AG04449 (cell line): ENCODE measurements at places on chromosomes 5 and 9.
A peak's percentile ranks its signal among the peaks of the same experiment; 100 is the strongest.

GRCh38 chr5:59293700-59294099, 599.8 kb downstream of the PDE4D start:
- no peak for DNase-seq

DNA sequence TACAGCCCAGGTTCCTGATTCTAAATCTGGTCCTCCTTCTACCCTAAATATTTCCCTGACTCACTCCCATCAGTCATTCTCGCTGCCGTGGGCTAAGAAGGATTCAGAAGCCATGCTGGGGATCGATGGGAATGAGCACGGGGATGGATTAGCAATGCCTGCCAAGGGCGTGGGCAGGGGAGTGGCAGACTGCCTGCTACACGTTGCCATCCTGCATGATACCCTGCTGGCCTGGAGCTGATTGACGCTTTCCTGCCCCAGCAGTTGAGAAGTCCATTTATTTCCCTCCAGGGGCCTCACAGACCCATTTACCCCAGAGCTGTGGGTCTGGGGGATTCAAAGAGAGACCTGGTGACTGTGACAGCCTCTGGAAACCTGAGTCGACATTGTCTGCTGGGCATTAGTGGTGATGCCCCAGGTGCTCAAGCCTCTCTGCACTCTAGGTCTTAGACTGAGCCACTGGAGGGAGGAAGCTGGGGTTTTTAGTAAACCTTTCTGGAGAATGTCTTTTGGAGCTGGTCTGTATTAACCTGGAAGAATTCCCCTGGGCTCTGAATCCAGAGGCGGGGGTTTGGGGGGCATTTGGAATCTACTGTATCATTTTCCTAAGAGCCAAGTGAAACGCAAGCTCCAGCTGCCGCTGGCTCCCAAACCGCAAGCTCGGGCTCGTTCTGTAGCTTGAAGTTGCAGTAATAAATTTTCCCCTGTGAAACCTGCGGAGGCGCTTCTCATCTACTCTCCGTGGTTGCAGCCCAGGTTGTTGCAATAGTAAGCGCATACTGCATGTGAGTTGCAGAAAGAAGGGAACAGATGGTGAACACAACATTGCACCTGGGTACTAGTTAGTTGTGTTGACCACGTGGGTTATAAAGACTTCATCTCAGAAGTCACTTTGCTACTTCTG, 76.3 kb upstream of the RAPGEF1 start:
- no peak for DNase-seq

GRCh38 chr5:177487144-177487543, 10.3 kb downstream of the PDLIM7 start:
- no peak for DNase-seq

GRCh38 chr5:153969563-153969895, 69.2 kb downstream of the FAM114A2 start:
- no peak for DNase-seq

DNA sequence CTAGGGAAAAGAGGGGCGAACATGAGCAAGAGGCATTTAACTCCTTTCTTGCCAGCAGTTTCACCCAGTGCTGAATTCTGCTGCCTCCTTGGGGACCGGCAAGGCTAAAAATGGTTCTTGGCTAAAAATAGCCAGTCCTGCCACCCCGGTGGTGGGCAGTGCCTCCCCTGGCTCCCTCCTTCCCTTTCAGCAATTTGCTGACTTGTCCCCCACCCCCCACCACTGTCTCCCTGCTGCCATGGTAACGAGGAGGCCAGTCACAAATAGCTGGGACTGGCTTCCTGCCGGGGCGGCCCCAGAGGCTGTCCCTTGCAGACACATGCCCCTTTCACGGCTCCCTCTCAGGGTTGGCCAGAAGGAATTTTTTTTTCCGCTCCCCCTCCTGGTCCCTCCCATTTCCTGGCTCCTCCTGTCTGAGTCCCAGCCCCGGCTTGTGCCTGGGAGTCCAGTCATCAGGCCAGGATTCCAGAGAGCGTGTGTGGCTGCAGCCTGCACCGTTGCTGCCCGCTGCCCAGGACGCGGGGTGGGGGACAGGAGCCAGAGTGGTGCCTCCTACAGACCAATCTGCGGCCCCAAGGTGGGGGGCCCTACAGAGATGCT, 130.3 kb downstream of the RGS3 start:
- DNase-seq, result peak; percentile 88

DNA sequence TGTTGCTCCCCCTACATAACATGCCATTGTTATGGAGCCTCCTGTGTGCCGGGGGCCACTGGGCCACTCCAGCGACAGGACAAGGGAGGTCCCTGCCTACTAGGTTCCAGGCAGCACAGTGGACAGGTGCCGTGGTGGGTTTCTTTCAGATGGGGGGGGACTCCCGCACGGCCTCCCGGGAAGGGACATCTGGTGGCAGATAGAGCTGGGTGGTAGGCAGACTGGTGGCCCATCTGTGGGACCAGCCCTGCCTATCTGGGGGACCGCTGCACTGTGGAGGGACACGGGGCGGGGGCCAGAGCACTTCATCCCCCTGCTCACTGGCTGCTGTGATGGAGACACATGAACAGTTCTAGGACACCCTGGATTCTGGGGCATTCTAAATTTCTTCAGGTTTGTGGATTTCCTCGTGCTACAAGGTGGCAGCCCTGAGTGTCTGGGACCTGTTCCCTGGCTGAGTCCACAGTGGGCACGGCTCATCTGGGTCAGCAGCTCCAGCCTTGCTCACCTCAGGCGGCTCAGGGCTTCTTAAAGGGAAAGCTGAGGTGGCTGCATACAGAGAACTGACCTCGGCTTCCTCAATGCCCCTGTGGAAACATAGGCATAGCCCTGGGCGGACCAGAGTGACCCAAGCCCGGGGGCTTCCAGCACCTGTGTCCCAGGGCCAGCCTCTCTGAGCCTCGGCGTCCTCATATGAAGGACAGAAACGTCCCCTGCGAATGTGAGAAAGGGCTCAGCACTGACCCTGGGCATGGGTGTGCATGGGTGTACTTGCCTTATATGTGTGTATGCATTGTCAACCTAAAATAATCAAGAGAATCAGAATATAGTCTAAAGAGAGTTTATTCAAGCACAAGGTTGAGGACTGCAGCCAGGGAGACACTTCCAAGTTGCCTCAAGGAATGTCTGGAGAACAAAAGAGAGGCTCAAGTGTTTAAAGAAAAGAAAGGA, 22.5 kb downstream of the FGD3 start:
- no peak for DNase-seq

GRCh38 chr5:43514816-43515677, at the start of gene C5orf34:
TSS of gene C5orf34 (minus strand) at chr5:43515148. CDS start at chr5:43509339, 5,809 bp downstream.
- DNase-seq, result peak; percentile 70

GRCh38 chr5:98770209-98770910, 3.1 kb upstream of the RGMB start:
- no peak for DNase-seq

- DNase-seq, result no peak
These were observed 11.4 kb downstream of the PHF2 start for GRCh38 chr9:93587651-93588347.

DNA sequence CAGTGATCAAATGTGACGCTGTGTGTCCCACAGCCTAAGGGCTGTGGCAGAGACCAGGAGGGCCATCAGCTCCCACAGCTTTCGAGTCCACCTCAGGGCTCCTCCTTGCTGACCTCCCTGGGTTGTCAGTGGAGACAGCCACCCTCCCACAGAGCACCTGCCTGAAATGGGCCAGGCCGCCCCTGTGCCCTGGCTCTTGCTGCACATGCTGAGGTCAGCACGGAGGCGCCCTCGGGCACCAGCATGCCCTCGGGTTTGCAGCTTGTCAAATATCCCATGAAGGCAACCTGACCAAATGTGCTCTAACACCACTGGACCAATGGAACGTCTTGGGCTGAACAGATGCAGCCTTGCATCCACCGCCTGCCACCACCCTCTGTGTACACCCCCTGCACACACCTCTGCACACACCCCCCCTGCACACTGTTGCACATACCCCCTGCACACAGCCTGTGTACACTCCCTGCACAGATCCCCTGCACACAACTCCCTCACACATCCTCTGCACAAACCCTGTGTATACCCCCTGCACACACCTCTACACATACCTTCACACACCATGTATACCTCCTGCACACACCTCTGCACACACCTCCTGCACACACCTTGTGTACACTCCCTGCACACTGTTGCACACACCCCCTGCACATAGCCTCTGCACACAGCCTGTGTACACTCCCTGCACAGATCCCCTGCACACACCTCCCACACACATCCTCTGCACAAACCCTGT, 2.0 kb upstream of the CEP72 start:
- DNase-seq, result no peak

- DNase-seq, result no peak
These were observed 394.3 kb downstream of the GADD45G start for GRCh38 chr9:89999176-89999533.

- no peak for DNase-seq
These were observed 4.9 kb downstream of the TPRN start for GRCh38 chr9:137195525-137196220.

DNA sequence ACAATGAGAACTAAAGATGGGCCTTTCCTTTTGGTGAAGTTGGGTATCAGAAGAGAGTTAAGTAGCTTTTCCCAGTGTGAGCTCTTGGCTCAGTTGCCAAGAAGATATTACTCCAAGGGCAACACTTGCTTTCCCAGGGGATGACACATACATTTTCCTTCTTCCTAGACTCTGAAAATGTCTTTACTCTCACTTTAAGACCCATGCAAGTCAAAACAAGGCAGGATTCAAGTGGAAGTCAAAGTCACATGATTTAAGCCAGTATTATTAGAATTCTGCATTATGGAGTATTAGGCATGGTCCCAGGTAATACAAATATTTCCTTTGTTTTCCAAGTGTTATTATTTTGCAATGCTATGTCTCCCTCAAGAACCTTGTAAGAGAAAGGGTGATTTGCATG, 175.1 kb downstream of the PPP2R2B start:
- no peak for DNase-seq

- no peak for DNase-seq
These were observed 9.9 kb upstream of the B4GALT1 start for GRCh38 chr9:33177086-33177485.

DNA sequence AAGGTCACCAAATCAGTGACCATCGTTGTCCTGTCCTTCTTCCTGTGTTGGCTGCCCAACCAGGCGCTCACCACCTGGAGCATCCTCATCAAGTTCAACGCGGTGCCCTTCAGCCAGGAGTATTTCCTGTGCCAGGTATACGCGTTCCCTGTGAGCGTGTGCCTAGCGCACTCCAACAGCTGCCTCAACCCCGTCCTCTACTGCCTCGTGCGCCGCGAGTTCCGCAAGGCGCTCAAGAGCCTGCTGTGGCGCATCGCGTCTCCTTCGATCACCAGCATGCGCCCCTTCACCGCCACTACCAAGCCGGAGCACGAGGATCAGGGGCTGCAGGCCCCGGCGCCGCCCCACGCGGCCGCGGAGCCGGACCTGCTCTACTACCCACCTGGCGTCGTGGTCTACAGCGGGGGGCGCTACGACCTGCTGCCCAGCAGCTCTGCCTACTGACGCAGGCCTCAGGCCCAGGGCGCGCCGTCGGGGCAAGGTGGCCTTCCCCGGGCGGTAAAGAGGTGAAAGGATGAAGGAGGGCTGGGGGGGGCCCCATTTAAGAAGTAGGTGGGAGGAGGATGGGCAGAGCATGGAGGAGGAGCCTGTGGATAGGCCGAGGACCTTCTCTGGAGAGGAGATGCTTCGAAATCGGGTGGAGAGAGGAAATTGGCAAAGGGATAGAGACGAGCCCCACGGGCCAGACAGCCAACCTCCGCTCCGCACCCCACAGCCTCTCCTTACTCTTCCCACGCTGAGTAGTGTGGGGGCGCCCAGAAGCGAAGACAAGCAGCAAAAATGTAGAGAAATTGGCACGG, 1.7 kb downstream of the RXFP3 start:
- DNase-seq, result no peak
